AG08395 (cell line): ENCODE measurements at places on chromosomes 11 and 22.
A peak's percentile ranks its signal among the peaks of the same experiment; 100 is the strongest.

- no peak for DNase-seq
Observed at GRCh38 chr11:129167315-129167714, 24.8 kb downstream of the ARHGAP32 start.

DNA sequence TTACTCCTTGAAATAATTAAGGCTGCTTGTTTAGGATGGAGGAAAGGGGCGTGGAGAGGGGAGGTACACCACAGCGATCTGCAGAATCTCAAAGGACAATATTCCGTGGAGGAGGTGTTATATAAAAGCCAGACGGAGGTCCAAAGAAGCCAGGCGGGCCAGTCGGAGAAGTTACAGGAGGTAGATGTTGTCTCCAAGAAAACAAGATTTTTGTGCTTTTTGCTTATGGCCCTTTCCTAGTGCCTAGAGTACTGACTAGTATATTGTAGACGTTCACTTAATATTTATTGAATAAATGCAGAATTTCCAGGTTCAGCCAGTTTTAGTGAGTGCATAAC lies 761 bp downstream of the ZDHHC13 start:
- DNase-seq, result no peak

GRCh38 chr22:36775586-36775963 lies 344 bp downstream of the IFT27 start:
- DNase-seq, result no peak

DNA sequence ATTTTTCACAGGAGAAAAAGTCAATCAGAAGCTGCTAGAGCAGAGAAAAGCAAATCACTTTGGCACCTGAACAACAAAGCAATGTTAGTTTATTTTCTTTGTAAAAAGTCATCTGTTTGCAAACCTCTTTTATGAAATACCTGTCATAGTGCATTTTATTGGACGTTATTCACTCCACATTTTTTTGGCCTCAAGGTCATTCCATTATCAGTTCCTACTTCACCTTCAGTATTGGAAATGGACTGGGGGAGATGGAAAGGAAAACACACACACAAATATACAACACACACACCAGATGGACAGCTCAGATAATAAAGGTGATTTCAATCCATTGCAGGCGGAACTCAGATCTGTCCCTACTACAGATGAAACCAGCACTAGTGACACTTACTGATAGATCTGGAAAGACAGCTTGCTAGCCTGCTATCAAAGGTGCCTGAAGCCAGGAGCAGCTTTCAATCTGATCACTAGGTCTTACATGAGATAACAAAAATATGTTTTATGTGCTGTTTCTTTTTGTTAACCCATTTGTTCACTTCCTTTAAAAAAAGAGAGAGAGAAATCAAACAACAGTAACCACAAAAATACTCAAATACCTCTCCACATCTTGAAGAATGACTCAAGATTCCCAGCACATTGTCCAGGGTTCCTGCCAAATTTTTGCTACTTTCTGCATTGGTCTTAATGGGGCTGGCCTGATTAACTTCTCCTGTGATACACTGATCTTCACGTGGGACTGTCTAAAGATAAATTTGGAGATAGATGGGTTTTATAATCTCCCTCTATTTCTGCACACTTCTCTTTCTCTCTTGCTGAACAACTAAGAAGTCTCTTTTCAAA lies 844.3 kb upstream of the TENM4 start:
- DNase-seq, result no peak

- DNase-seq, result no peak
Observed at GRCh38 chr11:58395581-58395980, 11.1 kb downstream of the OR5B3 start.

- peak; percentile 38 for DNase-seq
Observed at GRCh38 chr11:7673724-7674434, 579 bp upstream of the CYB5R2 start.

DNA sequence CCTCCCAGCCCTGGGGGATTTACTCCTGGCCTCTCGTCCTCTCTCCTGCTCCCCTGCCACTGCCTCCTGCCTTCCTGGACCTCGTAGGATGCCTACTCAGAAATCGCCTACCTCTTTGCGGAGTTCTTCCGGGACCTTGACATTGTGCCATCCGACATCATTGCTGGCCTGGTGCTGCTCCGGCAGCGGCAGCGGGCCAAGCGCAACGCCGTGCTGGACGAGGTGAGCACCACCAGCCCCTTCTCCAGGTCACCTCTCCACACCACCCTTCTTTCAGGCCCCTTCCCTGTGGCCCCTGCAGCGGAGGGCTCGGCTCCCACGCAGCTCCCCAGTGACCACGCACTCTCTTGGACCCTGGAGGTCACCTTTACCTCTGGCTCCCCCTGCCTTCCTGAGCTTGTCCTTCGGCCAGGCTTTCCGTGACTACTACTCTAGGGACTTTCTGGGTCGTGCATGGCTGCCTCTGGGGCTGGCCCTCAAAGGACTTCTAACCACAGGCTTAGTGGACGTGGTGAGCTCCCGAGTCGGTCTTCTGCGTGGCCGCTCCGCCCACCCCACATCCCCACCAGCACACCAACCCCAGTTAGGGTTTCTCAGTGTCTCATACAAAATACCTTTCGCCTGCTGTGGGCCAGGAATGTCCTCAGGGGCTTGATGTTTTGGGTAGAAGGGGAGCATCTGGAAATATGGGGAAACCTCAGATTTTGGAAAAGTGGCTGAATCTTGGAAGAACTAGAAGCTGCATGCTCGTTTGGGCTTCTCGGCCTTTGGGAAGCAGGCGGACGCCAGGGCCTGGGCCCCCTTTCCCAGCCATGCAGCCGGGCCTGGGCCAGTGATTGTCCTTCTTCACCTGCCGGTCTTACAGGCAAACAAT lies 24.1 kb upstream of the MYRF start:
- no peak for DNase-seq

GRCh38 chr11:111569476-111569875 lies 29.0 kb downstream of the LAYN start:
- no peak for DNase-seq

- no peak for DNase-seq
Observed at GRCh38 chr22:21858025-21858764, 9.2 kb downstream of the MAPK1 start.

- no peak for DNase-seq
Observed at GRCh38 chr11:40716344-40717130, 742.9 kb downstream of the LRRC4C start.

DNA sequence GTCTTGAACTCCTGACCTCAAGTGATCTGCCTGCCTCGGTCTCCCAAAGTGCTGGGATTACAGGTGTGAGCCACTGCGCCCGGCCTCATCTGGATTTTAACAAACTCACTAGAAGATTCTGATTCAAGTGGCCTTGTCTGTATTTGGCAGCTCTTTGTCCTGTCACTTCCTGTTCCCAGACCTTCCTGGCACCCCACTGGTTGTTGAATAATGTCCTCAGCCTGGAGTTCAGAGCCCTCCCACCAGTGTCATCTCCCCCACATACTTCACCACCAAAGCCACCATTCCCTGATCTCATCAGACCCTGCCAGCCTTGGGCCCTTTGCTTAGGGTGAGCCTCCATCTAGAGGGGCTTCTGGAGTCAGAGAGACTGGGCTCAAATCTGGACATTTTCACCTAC lies 3.3 kb downstream of the PELI3 start:
- DNase-seq, result no peak

GRCh38 chr22:44133161-44133560 lies 47.6 kb upstream of the PARVG start:
- DNase-seq, result no peak

DNA sequence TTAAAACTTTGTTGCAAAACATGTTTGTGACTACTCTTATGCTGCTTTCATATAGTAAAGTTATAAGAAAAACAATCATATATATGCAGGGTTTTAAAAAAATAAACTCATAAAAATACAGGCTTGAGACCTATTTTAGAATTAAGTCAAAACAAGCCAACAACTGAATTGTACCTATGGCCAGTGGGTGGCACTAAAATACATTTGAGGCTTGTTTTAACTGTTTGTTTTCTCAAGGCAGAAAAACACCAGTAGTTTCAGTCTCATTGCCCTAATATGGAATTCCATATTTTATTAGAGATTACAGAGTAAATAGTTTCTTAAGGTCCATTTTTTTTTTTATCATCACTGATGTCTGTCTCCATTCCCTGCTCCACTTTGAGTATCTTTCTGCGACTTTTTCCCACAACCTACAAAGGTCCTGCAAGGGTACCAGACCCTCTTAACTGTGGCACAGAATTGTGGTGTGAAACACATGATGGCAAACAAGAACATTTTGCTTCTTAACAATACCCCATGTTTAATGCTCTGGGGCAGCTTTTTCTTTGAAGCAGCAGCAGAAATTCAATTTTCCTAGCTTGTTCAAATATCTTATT lies 8.5 kb upstream of the CCDC89 start:
- peak; percentile 48 for DNase-seq

DNA sequence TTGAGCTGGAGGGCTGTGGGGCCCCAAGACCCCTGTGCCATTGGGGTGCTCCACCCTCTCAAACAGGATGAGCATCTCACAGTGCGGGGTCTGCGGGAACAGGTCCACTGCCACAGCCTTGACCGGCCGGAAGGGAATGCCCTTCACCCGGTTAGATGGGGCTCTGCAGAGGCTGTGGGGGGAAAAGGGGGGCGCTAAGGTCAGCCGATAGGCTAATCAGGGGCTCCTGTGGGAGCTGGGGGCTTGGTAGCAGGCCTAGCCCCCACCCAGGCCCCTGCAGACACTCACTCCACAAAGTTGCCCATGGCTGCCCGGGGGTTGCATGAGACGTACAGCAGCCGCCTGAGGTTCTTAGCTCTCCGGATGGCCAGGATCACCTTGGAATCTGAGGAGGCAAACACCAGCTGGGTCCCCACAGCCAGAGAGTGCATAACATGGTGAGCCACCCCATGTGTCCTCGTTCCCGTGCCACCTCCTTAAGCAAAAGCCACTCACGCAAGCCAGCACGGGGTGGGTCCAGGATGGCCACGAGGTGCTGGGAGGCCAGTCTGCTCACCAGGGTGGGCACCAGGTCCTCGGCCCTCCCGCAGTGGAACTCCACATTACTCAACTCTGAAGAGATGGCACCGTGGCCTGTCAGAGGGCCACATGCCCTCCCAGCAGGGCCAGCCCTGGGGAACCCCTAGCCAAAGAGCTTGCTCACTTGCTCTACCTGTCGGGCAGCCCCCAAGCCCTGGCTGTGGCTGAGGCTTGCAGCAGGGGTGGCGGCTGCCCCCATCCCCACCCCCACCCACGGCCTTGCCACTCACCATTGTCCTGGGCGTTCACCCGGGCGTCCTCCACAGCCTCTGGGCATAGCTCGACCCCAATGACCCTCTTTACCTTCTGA lies 3.0 kb upstream of the RANBP1 start:
- no peak for DNase-seq

GRCh38 chr11:65279741-65280440 lies 18.1 kb downstream of the POLA2 start:
- DNase-seq, result peak; percentile 66

DNA sequence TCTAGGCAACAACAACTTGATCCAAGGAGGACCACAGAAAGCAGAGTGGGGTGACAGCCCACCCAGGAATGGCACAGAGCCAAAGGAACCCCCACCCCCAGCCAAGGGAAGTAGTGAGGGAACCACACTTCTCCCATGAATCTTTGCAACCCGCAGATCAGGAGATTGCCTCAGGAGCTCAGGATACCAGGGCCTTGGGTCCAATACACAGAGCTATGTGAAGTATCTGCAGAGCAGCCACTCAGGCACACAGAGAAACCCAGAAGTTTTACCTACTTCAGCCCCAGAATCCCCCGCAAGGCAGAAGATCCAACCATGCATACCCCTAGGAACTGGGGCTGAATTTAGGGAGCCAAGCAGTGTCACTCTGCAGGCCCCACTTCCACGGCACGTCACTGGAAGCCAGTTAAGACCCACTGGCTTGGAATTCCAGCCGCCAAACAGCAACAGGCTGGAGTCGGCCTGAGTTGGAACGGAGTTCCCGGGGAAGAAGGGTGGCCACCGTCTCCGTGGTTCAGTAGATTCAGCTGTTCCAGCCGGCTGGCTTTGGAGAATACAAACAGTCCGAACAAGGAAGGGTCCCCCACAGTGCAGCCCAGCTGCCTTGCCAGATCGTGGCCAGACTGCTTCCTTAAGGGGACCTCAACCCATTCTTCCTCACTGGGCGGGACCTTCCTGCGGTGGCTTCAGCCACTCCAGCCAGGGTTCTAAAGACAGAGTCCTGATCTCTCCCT lies 174.1 kb downstream of the TTC28 start:
- DNase-seq, result no peak

- DNase-seq, result no peak
Observed at GRCh38 chr11:60747359-60747873, 9.3 kb upstream of the MS4A15 start.

DNA sequence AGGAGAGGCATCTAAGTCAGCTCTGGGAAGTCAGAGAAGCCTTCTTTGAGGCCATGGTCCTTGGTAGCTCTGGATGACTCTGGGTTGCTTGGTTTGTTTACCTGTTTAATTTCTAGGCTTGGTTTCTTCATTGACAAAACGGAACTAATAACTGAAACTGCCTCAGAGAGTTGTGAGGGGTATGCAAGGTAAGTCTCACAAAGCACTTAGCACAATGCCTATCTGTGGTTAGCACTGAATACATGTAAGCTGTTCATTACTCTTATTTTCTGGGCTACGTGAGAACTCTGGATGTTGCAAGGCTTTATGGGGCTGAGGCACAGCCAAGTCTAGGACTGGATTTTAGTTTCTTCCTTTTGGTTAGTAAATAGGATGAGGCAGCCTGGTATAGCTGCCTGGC lies 225.8 kb upstream of the NCAM1 start:
- no peak for DNase-seq

GRCh38 chr11:35146074-35146521 lies 7.1 kb downstream of the CD44 start:
- no peak for DNase-seq

GRCh38 chr11:109193880-109194279 lies 228.1 kb upstream of the C11orf87 start:
- no peak for DNase-seq

- DNase-seq, result no peak
Observed at GRCh38 chr11:64716473-64717267, 6.3 kb downstream of the NRXN2 start.

- DNase-seq, result no peak
Observed at GRCh38 chr11:18063862-18064434, 17.9 kb upstream of the TPH1 start.

DNA sequence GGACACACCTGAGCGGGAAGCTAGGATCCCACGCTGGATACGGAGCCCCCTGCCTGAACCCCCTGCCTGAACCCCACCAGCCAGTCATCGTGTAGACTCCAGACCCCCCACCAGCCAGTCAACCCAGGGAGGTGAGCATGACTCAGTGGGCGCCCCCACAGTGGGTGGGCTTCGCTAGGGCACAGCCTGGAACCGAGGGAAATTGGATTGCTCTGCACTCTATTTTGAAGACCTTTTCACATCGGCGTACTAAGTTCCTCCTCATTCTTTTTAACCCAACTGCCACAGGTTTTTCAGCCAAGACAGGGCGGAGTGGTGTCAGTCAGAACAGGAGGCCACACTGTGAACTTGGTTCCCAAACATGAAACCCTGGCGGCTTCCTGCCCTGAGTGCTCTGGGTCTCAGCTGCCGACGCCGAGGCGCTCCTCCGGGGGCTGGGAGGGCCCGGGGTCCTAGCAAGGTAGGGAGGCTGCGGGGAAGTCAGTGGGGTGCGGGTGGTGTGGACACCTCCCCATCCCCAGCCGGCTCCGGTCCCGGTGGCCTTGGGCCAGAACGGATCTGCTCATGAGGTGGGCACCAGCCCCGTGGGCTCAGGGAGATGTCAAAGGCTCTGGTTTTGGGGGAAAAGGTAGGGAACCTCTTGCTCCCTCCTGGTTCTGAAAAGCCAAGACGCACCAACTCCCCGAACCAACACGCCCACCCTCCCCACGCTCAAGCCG lies 57.0 kb downstream of the BRD1 start:
- no peak for DNase-seq

- no peak for DNase-seq
Observed at GRCh38 chr11:117442869-117443239, 115.2 kb downstream of the CEP164 start.
